Liver (tissue), 10 donors: ENCODE measurements at places on chromosomes 7 and 10. TPM values are rescaled to one million over a fixed set of nuclear protein-coding genes. Genes with fewer than 3 reads are reported as not detected.

GRCh38 chr7:25521236-25521635, 292.9 kb upstream of the NPVF start:
- no peaks in the 10 kb centered on the region for H3K27me3 ChIP-seq
- no peak overlapping the region for H3K27ac ChIP-seq
- H3K36me3 ChIP-seq = no peaks in the 10 kb centered on the region
- no peak overlapping the region for H3K4me3 ChIP-seq
- no peaks in the 10 kb centered on the region for H3K4me1 ChIP-seq
- no peak for DNase-seq

GRCh38 chr7:44291066-44291732, 34.2 kb downstream of the CAMK2B start:
- H3K4me1 ChIP-seq = no peaks in the 10 kb centered on the region
- H3K27me3 ChIP-seq = no peaks in the 10 kb centered on the region
- peak overlapping the region; percentile 43 for H3K27ac ChIP-seq
- no peaks in the 10 kb centered on the region for H3K36me3 ChIP-seq

DNA sequence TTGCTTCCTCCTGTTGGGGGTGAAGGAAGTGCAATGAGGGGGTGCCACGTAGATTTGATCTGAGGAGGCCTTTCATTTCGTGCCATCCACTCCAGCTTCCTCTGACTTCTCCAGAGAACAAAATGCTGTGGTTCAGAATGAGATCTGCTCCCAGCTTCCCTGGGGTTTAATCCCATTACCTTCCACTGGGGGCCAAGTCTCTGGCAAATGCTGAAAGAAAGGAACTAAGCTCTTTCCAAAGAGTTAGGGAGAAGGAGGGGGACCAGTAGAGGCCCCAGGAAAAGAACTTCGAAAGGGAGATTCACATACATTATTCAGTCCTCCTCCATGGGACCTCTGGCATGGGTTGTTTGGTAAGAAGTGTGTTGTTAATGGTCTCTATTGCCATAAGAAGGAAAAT, 727.0 kb downstream of the TYW1 start:
- no peaks in the 10 kb centered on the region for H3K36me3 ChIP-seq
- no peak for DNase-seq
- no peaks in the 10 kb centered on the region for H3K27me3 ChIP-seq
- no peak overlapping the region for H3K27ac ChIP-seq

- H3K27ac ChIP-seq = no peak overlapping the region
- no peaks in the 10 kb centered on the region for H3K4me1 ChIP-seq
- no peaks in the 10 kb centered on the region for H3K27me3 ChIP-seq
- no peak overlapping the region for H3K4me3 ChIP-seq
- no peak for DNase-seq
- no peaks in the 10 kb centered on the region for H3K36me3 ChIP-seq
These were observed 645.9 kb downstream of the ARL4A start for GRCh38 chr7:13333371-13333770.

DNA sequence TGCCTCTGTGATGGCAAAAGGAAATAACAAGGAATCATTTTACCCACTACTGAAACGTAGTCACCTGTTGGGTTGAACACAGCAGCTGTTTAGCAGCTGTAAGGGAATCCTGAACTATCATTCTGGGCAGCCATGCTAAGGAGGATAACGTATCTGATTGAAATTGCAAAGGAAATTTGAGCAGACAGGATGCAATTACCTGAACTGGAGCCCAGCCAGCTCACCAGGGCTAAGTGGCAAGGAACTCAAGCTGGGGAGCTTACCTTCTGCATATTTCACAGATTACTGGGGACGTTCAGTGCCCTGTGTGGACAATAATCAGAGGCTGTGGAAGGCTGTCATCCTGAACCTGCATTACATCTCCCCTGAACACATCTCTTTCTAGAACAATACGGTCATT, 650.5 kb downstream of the SORCS3 start:
- H3K4me3 ChIP-seq = no peak overlapping the region
- no peaks in the 10 kb centered on the region for H3K4me1 ChIP-seq
- DNase-seq = no peak
- H3K27ac ChIP-seq = no peak overlapping the region
- H3K36me3 ChIP-seq = no peaks in the 10 kb centered on the region

PRR15 gene
- 0.17 TPM for total RNA-seq

NCF1 gene
- 2.3 TPM for total RNA-seq

TMEM213 gene
- not detected for total RNA-seq

IKZF1 gene
- total RNA-seq = 9.8 TPM
